Transverse colon (tissue), 4 donors: ENCODE measurements at places on chromosomes 4 and X. TPM values are rescaled to one million over a fixed set of nuclear protein-coding genes. Genes with fewer than 3 reads are reported as not detected.

DNA sequence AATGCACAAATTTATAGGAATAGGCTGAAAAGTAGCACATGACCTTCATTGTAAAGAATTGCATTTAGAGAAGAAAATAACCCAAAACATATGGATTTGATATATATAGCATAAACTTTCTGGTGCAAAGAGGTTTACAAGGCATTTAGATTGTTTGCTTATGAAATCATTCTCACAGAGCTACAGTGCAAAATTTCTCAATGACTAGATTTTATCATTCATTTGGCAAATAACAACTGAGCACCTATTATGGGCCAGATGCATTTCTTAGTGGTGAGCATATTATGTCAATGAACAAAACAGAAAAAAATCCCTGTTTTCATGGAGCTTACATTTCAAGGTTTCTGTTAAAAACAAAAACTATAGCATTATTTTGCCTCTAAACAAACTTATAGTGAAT, 34.1 kb upstream of the TNIP3 start:
- DNase-seq, result no peak

GRCh38 chr4:31239886-31240285, 519.7 kb downstream of the PCDH7 start:
- no peak for DNase-seq

- DNase-seq, result peak; percentile 64
Observed at GRCh38 chr4:151409470-151410313, 716 bp downstream of the FHIP1A start.

DNA sequence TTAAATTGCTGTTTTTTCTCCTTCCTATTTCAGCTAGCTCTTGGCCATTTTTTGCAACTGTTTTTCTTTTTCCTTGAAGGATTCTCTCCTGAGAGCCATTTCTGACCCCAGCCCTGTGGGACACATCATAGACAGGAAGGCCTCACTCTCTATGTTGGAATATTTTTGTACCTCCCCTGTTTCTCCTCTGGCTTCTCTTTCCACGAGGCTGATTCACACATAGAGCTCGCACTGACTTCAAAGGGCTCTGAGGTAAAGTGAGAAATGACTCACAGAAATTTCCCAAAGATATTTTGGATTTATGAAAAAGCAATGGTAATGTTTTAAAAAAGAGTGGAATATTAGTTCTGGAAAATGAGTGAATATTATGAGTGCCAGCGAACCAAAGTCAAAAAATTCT, 181.7 kb upstream of the IGFBP7 start:
- no peak for DNase-seq

DNA sequence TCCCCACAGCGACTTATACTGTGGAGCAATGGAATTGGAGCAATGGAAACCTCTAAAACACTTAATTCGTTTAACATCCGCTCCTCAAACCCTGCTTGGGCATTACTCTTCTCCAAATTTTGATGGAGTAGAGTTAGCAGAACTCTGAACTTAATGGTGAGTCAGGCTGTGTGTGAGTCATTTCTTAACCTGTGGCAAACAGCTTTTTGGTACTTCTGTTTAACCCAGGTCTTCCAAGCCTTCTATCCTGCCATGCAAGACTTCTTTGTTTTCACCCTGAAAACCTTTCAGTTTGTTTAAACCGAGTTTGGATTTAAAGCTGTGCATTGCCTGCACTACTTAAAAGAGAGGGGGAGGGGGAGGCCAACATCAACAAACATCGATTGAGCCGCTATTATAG, 3.6 kb upstream of the AMOT start:
- no peak for DNase-seq

DNA sequence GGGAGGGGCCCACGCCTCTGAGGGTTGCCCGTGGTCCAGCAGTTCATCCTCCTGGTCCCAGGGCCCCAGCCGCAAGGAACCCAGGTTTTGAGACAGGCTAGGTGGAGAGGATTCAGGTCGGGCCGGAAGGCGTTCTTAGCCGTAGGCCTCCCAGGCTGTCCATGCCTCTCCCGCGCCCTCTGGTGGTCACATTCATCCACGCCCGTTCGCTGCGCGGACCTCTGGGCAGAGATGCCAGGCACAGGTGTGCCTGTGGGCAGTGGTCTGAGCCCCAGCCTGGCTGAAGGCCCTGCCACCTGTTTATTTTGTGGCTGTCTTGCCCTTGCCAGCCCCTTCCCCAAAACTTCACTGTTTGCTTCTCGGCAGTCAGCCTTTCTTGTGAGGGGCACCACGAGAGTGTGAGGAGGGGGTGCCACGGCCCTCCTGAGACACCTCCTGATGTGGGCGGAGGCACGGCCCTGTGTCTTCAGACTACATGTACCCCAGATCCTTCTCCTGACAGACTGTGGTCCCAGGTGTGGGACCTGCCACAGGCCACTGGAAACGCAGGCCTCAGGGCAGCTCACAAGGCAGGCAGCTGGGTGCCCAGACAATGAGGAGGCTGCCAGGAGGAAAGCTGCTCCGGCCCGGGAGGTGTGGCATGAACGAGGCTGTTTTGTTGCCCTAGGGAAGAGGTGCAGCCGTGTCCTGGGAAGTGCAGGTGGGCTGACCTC, 5.0 kb downstream of the UVSSA start:
- peak; percentile 93 for DNase-seq

DNA sequence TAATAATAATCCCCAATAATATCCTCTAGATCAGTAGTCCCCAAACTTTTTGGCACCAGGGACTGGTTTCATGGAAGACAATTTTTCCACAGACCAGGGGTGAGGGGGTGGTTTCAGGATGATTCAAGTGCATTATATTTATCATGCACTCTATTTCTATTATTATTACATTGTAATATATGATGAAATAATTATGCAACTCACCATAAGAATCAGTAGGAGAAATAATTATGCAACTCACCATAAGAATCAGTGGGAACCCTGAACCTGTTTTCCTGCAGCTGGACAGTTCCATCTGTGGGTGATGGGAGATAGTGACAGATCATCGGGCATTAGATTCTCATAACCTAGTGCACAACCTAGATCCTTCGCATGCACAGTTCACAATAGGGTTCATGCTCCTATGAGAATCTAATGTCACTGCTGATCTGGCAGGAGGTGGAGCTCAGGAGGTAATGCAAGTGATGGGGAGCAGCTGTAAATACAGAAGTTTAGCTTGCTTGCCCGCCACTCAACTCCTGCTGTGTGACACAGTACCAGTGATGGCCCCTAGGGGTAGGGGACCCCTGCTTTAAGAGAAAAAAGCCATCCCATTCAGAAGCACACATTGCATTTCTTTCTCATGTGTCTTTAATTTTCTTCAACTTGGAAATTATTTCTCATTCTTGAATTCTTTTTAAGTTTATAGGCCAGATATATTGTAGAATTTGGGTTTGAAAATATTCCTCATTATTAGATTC, 16.0 kb upstream of the SH3RF1 start:
- DNase-seq, result no peak

The CSAG3 gene
- total RNA-seq, result not detected

The MTTP gene
- not detected for total RNA-seq
